Activated CD4-positive, CD25-positive, alpha-beta regulatory T cell treated with anti-CD3 and anti-CD28 coated beads, Interleukin-2, amount 50 U/mL, for 72 hours (primary cell): ENCODE measurements at places on chromosomes 1 and 21.

- DNase-seq = no peak
Measured at GRCh38 chr1:36098650-36099365, 10.1 kb downstream of the ADPRS start.

GRCh38 chr21:37484535-37485474 lies 118.2 kb downstream of the DYRK1A start:
- DNase-seq = no peak

DNA sequence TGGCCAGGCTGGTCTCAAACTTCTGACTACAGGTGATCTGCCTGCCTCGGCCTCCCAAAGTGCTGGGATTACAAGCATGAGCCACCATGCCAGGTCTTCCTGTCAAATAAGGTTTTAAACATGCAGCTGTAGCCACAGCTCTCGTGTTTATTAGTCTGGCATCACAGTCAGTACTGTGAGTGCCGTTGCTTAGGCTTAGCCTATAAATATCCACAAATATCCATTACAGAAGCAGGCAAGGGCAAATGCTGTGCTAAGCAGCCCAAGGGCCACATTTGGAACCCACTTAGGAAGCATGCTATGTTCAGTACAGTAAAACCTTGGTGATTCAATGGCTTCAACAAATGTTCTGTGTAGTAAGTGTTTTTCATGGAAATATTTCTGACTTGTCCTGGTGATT lies 75.9 kb downstream of the KIF1B start:
- DNase-seq = no peak

- no peak for DNase-seq
Measured at GRCh38 chr1:61447968-61448430, 276.9 kb downstream of the TM2D1 start.

- DNase-seq = no peak
Measured at GRCh38 chr1:76190749-76191424, 116.3 kb downstream of the ST6GALNAC3 start.

DNA sequence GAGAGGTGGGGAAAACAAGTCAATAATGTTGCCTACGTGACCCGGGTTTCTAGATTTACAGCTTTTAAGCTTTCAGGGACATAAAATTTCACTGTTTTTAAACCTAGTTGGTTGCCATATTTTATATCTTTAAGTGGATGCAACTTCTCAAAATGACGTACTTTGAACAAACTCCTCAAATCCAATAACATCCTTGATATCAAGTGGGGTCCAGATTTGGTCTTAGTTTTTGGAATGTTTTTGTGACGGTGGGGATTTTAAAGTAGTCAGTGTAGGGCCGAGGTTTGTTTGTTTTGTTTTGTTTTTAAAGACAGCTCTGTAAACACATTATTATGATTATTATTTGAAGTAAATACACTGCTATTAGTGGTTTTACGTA lies 453 bp downstream of the CDKN2C start:
- DNase-seq = no peak

DNA sequence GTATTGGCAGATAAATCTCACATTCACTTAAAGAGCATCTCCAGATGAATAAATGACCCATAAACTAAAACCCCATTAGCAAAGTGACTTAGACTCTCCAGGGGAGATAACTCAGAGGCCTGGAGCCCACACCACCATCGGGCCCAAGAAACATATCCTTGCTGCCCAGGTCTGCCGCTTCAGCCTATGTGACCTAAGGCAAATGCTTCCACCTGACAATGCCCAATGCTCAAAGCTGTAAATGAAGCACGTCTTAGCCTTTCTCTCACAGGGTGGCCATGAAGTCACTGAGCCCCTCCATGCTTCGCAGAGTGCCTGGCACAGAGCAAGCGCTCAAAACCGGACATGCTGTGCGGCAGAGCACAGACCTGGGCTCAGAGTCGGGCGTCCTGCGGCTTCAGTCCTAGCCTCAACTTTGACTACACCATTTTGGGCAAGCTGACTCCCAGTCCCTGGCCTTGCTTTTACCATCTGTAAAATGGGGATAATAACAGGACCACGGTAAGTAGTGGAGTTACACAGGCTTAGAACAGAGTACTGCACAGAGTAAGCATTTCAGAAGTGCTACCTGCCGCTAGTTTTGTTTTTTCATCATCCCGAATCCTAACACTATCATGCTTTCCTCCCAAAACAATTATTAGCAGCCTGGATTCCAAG lies 23.7 kb downstream of the NOL9 start:
- no peak for DNase-seq

- no peak for DNase-seq
Measured at GRCh38 chr1:211625040-211625439, 46.1 kb upstream of the SLC30A1 start.
